Stimulated activated CD4-positive, alpha-beta T cell treated with anti-CD3 and anti-CD28 coated beads, Interleukin-2, amount 100 ng/mL, for 24 hours (primary cell): ENCODE measurements at places on chromosomes 6 and 20.

DNA sequence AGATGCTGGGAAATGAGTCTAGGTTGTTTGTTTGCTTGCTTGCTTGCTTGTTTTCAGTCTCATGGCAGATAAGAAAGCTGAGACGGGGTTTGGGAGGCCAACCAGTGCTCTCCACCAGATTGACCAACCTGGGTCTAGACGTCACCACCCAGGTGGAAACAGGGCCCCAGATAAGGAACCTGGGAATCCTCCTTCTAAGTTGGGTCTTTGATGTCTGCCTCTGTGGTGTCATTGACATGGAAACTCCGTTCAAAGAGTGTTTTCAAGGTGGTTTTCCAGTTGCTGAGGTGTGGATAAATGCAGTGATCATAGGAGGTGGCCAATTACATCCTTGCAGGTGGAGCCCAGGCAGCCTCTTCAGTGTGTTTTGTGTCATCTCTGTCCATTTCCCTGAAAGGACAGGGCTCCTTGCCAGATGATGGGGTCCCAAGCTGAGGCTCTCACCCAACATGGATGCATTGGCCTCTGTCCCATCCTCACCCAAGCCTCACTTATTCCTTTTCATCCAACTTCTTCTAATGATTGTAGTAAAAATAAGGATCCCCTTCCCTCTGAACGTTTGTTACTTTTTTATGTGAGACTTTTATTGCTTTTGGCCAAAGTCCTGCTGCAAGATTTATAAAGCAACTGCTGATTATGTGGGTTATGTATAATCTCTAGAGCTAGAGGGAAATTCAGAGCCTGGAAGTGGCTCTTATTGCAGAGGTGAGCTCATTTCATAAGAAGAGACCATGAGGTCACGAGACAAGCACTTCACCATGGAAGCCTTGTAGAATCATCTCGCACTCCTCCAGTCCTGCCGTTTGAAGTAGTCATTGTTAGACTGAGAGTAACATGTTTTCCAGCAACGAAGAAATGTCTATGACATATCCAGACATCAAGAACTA, 32.0 kb upstream of the SYNDIG1 start:
- no peak for DNase-seq

GRCh38 chr6:4858194-4859015, 82.2 kb downstream of the CDYL start:
- DNase-seq = no peak

DNA sequence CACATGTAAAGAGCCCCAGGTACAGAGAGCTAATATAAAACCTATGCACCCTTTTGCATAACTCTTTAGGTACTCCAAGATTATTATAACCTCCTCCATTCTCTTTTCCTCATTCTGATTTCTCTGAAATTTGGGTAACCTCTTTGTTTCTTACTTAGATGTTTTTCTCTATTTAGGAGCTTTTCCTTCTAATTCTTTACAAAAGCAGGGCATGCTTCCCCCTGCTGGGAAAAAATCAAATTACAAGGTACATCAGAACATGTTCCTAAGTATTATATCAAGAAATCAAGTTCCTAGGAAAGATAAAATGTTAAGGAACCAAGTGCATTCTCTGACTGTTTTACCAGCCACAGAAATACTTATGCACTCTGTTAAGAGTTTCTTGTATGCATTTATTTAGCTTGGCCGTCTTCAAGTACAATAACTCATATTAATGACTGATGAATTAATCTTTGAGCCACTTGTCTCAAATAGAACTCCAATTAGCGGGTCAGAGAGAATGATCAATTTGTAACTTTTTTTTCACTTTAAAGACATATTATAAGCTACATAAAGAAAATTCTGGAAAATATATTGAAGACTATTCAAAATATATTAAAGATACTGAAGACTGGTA, 2.1 kb downstream of the KHDRBS2 start:
- no peak for DNase-seq

DNA sequence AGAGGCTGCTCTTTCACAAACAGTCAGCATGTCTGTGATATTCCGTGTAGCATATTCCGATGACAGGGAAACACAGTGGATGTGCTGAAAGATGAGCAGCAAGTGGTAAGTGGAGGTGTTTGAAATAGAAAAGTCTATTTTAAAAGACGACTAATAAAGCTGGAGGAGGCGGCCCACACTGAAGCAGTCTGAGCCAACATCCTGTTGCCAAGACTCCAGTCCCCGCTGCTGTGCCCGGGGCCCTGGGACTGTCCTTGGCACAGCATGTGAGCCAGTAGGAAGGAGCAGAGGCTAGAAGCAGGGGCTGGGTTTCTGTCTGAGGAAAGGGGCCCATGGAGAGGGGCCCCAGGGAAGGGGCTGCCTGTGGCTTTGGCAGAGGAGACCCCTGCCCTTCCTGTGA, 351.5 kb upstream of the CHD6 start:
- DNase-seq = no peak

- DNase-seq = no peak
Observed at GRCh38 chr6:18359237-18359885, 27.8 kb upstream of the RNF144B start.

- peak; percentile 49 for DNase-seq
Observed at GRCh38 chr6:11043961-11044711, at the start of gene ELOVL2. Gene ELOVL2, minus strand, starts transcription at chr6:11044305. Its CDS starts 75 bp downstream, at chr6:11044230.

DNA sequence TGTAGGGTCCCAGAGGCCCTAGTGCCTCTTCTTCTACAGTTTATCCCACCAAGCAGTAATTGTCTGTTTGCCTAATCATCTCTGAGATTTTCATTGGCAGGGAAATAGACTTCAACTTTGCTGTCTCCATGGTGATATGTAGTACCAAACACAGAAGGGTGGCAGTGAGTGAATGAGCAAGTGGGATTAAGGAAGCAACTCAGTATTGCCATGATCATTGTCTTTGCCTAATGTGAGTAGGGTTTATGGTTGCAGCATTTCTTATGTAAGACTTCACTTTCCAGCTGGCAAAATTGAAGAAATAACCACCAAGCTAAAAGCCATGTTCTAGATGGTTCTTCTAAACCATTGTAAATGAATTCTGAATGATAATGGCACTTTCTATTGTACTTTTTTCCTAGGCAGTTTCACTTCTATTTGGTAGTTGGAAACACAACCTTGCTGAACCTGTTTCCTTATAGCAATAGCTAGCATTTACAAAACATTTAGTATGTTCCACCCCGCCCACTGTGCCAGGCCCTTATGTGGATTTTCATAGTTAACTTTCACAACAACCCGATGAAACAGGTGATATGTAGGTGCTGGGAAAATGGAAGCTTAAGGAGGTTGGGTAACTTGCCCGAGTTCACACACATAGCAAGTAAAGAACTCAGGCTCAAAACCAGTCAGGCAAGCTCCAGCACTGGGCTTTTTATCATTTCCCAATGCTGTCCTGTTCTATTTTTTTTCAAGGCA, 32.0 kb downstream of the ZC2HC1B start:
- DNase-seq = no peak

DNA sequence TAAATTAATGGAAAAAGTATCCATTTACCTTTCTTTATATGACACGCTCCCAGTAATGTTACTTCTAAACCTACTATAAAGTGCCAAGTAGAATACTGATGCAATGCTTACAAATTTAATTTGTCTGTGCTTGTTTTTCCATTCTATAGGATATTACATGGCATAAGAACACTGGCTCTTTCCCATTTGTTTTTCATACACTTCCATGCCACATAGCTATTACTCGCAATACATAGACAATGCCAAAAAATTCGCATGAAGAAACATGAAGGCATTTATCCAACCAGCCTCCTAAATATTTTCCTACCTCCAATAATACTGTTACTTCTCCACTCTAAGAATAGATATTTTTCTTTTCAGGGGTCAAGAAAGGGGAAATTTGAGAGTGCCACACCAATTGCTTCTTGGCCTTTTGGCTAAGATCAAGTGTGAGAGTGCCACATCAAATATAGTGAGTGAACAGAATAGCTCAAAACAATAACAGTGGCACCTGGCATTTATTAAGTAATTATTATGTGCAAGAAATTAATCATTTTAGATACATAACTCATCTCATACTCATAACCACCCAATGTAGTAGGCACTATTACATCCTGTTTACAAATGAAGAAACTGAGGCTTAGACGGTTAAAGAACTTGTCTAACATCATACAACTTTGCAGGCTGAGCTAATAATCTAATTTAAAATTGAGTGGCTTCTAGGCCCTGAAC, 845 bp upstream of the DST start:
- no peak for DNase-seq

DNA sequence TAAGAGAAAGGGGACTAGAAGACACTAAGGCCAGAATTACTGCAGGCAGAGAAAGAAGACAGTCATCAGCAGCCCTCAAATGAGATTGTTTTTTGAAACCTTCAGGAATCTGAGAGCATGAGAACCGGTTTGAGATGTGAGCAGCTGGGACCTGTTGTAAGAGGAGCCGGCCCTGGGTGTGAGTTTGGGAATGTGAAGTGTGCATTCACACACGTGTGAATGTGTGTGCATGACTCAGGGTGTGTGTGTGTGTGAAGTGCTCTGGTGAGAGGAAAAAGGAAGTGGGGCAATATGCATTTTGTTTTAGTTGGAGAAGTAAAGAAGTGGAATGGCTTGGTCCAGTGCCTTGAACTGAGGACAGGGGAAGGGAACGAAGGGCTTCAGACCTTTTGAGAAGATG, 4.3 kb downstream of the SCUBE3 start:
- DNase-seq = no peak

DNA sequence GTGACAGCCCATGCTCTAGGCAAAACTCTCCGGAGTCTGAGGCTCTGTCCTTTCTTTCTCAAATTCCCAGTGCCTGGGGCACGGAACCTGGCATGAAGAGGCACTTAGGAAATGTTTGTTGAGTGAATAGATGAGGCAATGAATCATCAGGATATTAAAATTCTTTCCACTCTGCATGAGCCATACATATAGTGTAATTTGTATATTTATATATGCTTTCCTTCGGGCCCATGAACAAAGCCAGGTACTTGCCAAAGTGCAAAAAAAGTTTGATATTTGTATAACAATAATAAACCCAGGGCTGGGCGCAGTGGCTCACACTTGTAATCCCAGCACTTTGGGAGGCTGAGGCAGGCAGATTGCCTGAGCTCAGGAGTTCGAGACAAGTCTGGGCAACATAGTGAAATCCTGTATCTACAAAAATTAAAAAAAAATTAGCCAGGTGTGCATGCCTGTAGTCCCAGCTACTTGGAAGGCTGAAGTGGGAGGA, 212.3 kb upstream of the ZNF217 start:
- DNase-seq = no peak

DNA sequence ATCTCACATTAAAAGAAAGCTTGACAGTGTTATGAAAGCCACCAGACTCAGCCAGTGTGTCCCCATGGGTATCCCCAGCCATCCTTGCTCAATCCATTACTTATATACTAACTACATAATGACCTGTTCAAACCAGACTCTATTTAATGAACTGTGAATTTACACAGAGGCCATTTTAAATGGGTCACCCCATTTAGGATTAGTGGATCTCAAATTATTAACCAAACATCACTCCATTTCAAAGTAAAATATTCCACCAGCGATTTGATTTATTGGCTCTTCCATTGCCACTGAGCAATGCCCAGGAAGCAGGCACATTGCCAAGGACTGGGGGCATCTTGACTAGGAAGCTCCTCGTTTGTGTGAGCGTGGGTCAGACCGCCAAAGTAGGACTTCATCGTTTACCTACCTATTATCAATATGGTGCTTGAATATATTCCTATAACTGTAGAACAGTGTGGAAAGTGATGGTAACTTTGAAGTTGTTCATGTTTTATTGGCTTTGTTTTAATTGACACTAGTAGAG, 15.5 kb upstream of the NPEPL1 start:
- no peak for DNase-seq

GRCh38 chr6:152189736-152190135, 382.3 kb downstream of the ESR1 start:
- no peak for DNase-seq

DNA sequence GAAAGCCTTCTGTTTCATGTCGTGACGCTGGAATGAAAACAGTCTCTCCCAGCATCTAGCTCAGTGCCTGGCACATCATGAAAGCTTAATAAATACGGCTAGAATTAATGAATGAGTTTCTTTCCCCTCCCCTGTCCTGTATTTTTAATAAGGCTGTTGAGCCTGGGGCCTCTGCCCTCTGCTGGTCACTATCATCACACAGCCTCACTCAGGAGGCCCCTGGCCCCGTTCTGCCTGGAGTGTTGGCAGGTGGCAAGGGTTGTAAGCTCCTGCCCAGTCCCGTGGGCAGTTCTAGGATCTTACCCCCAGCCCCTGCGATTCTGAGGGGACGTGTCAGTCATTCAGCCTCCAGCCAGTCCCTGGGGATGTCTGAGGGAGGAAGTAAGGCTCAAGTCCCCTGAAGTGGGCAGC, 41.4 kb downstream of the PHACTR3 start:
- DNase-seq = no peak

DNA sequence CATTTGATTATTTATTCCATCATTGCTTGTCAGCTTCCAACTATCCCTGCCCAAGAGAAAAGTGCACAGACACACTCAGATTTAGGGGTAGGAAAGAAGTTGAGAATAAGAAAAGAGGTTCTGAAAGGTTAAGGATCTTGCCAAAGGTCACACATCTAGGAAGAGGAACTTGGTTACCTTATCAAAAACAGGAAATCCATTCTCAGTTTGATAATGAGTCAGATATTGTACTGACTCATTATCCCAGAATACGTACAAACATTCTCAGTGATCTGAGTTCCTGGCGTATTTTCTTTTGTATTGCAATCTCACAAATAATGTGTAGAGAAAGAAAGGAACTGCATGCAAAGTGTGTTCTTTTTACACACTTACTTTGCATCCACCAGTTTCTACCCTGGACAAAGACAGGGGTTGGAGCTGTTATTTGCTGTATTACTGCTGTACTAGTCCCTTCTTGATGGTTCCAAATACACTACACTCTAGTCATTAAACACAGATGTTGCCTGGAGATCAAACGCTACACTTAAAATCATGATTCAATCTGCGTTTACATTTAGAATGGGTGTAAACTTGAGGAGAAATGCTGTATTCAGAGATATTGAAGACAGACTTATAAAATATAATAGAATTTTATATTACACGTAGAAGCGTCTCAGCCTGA, 545.7 kb downstream of the PRKN start:
- DNase-seq = no peak

- DNase-seq = no peak
Observed at GRCh38 chr20:59182401-59183044, 18.9 kb downstream of the ZNF831 start.

DNA sequence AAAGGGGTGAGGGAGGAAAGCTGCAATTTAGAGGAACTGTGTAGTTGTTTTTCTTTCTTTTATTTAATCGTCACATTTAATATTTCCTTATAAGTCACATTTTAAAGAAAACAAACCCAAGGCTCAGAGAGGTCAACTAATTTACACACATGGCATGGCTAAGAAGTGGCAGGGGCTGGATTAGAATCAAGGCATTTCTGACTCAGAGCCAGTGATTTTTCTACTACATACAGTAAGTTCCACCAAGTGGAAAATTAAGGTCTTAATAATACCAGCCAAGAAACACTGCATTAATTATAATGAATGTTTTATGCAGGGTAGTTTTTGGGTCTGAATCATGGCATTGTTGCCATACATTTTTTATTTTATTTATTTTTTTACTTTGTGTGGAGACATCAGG, 607.7 kb upstream of the CITED2 start:
- no peak for DNase-seq

DNA sequence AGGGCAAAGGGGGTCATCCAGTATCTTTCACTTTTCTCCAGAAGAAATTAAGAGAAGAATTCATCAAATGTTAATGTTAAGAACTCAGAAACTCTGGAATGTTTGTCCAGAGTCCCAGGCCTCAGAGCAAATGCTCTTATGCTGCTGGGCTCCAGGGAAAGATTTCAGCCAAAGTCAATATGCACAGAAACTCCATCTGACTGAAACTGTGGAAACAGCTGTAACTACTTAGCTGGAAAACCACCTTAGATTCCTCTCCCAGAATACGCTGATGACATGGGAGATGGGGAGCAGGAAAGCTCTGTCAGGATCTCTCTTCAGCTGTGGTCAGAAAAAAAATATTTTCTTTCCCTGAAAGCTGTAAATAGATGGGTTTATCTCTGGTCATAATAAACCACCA, 559.6 kb downstream of the RFPL4B start:
- DNase-seq = no peak
